ENCODE measurements at places on chromosomes 1 and 21.

- no peak for DNase-seq
Observed at GRCh38 chr1:24022581-24023361, 42.6 kb upstream of the SRSF10 start.

DNA sequence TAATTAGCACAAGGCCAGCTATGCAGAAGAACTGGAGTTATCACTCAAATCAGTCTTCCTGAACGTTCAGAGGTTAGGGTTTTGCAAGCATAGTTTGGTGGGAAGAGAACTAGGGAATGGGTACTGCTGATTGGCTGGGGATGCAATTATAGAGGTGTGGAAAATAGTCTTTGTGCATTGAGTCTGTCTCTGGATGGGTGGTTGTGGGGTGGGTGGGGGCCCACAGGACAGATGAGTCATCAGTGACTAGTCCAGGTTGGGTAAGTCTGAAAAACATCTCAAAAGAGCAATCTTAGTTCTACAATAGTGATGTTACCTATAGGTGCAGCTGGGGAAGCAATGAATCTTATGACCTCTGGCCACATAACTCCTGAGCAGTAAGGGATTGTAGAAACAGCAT lies 89.7 kb upstream of the HMCN1 start:
- no peak for DNase-seq

DNA sequence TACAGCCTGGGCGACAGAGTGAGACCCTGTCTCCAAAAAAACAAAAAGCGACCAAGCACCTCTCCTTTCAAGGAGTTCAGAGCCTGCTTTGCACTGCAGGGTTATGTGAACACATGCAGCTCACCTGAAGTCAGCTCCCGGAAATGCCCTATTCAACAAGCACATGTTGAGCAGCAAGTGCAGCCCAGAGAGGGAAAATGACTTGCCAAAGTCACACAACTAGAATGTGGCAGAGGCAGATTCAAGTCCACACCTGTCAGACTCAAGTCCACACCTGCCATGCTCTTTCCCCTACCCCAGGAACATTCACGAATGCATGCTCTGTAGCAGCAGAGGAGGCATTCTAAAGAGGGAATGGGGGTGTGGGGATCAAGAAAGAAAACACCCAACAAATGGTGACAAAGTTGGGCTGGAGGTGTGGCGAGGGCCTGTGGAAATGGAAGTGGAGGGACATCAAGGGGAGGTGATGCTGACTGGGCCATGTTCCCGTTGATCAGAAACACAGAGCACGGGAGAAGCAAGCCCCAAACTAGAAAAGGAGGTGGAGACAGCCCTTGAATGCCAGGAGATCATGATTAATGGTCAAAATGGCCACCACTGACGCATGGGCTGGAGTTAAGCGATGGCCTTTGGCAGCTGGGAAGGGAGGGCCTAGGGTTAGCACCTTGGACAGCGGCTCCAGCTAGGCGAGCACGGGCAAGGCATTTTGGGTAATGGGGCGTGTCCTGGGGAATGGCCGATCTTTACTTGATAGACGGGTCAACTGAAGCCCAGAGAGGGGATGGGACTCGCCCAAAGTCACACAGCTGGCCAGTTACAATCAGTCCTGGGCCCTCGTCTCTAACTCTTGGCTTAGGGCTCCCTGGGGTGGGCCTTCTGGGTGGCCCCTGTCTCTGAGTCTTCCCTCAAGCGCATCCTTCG lies 21.5 kb downstream of the RAP1GAP start:
- no peak for DNase-seq

GRCh38 chr1:208209286-208209685 lies 34.9 kb downstream of the PLXNA2 start:
- DNase-seq: no peak

GRCh38 chr1:53550201-53550741 lies 91.1 kb downstream of the DMRTB1 start:
- peak; percentile 48 for DNase-seq

DNA sequence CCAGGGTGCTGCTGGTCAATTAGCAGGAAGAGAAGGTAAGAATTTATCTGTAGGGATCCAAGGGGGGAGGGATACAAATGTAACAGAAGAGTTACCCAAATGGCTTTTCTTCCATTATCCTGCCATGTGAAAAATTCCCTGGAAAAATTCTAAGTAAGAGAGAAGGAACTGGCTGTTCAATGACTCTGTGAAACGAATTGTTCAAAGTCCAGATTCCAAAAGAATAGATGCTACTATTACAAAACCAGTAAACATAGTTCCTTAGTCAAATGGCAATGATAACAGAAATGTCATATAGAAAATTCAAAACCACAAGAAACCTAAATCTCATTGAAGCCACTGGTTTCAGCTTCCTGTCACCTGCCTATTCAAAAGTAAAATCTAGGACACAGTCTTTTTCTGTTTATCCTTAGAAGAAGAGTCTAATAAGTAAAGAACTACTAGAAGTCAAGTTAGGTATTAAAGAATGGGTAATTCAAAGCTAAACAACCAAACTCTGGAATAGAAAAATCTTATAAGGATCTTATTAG lies 102.6 kb downstream of the ZNF644 start:
- DNase-seq: no peak

- no peak for DNase-seq
Observed at GRCh38 chr1:49576327-49576901, 447.3 kb downstream of the AGBL4 start.

- peak; percentile 76 for DNase-seq
Observed at GRCh38 chr1:44035726-44036408, 4.6 kb upstream of the SLC6A9 start.

- DNase-seq: no peak
Observed at GRCh38 chr1:15453734-15454133, 2.8 kb upstream of the CELA2A start.

DNA sequence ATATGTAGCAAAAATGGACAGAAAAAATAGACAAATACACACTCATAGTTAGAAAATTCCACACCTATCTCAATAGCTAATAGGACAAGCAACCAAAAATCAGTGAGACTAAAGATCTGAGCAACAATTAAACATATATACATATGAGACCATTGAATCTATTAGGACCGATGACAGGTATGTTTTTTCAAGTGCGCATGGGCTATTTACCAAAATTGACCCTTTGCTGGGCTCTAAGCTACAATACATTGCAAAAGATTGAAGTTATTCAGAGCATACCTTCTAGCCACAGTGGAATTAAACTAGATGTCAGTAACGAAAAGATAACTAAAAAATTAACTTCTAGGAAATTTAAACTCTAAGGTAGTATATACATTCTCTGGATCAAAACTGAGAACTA lies 13.7 kb downstream of the CD55 start:
- no peak for DNase-seq

DNA sequence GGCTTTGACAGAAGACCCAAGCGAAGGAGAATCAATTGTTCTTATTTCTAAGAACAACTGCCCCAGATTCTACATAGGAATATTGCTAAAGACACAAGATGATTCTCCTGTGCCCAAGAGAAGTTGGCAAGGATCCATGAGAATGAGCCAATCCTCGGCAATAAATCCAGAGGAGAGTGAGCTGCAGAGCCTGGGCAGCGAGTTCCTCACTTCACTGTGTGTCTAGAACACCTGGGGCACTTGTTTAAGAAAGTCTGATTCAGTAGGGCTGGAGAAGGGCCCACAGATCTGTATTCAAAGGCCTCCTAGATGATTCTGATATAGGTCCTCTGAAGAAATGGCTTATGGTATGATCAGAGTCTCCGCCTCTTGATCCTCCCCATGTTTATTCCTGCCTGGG lies 31.8 kb downstream of the GADD45A start:
- DNase-seq: no peak

- DNase-seq: no peak
Observed at GRCh38 chr1:96882096-96882495, 160.5 kb downstream of the PTBP2 start.

DNA sequence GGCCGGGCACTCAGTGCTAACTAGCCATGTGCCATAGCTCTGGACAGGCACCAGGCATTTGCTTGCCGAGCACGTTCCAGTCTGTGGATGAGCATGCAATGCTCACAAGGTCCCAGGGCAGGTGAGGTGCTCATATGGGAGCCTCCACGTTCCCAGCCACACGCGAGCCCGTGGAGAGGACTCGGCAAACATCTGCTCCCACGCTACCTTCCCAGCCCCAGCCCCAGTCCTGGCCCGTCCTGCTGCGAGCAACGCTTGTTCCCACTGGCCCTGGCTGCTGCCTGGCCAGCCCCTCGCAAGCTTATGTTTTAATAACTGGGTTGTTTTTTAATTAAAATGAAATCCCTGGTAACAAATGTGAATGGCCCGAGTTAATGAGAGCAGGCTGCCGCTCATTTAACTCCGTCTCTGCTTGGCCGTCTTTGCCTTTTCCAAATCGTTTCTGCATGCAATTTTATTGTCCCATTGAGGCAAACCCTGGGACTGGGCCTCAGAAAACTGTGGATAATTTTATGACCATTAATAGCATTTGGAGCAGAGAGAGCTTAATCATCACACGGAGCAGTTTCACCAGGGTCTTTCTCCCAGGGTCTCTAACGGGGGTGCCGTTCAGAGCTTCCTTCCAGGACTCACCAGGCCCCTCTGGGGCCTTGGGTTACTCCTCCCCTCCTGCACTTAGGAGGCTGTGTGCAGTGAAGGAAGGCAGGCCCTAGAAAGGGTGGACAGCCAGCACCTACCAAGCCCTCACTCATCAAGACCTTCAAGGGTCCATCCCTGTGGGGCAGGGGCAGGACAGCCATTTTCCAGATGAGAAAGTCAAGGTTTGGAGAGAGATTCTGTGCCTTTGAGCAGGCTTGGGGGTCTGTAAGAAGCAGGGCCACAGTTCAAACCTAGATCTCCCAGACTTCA lies 136.8 kb downstream of the GLIS1 start:
- peak; percentile 38 for DNase-seq
